Activated T-helper 17 cell treated with anti-CD3 and anti-CD28 coated beads, Interleukin-2, amount 50 U/mL, for 72 hours (primary cell): ENCODE measurements at places on chromosomes 7 and 10.
A peak's percentile ranks its signal among the peaks of the same experiment; 100 is the strongest.

DNA sequence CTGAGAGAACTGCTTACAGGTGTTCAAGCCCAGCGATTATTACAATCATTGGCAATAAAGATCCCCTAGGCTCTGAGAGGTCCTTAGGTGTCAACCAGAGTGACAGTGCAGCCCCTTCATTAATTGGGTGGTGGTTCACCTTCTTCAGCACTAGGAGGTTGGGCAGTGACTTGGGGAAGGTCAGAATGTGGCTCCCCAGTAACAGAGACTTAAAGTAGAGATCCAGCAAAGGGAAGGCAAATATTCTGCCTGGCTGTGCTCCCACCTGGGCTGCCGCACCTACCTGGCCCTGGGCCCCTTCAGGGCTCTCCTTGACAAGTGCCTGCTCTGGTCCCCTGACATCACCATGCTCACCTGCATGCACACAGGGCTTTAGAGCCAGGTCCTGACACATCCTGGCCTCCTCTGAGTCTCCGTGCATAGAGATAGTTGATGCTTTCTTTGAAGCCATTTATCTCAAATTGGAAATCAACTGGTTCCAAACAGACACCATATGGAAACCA is 1.9 kb downstream of the CLRN3 start:
- no peak for ATAC-seq

DNA sequence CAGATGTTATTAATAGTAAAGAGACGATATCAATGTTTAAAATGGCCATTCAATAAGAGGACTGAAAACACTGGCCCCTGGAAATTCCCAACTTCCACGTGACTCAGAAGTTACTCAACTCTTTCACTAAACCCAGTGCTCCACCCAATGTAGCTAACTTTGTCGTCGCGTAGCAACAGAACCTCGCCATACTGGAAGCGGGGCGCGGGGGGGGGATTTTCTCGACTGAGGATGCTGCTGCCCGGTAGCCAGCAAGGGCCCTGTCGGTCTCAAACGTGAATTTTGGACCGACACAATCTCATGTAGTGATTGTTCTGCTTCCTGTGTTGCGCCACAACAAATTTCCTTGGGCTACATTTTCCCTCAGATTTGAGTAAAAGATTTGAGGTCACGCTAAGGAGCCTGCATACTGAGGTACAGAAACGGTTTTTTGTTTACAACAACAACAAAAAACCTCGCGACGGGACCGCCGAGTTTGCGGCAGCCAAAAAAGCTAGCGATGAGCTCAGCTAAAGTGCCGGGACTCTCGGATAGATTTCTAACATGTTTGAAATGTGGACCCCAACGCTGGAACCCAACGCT is 977 bp upstream of the SFR1 start:
- peak; percentile 51 for ATAC-seq

DNA sequence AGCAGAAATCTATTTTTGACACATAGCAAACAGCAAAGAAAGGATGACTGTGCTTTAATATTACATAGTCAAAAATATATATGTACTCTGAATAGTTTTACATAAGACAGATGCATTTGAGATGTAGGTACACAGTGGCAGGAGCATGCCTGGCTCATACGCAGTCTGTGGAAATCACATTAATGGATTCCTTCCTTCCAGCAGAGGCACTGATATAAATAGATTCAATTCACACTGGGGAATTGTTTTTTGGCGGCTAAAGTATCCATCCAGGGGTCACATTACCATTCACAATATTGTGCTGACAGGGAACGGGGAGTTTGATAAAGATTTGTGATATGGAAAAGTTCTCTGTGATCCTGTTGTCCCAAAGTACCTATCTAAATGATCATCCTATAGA is 72.5 kb upstream of the AGR3 start:
- ATAC-seq, result no peak

- no peak for ATAC-seq
Observed at GRCh38 chr10:28922127-28922526, 244.8 kb downstream of the BAMBI start.

GRCh38 chr7:156999958-157000726 is 10.3 kb downstream of the MNX1 start:
- no peak for ATAC-seq

- ATAC-seq, result no peak
Observed at GRCh38 chr7:67407392-67408071, 410.9 kb downstream of the TYW1 start.

- ATAC-seq, result no peak
Observed at GRCh38 chr10:52658112-52658511, 114.5 kb downstream of the MBL2 start.

GRCh38 chr10:66698069-66698468 is 227.8 kb upstream of the LRRTM3 start:
- no peak for ATAC-seq

GRCh38 chr7:1848013-1848640 is 178.1 kb downstream of the ELFN1 start:
- no peak for ATAC-seq

DNA sequence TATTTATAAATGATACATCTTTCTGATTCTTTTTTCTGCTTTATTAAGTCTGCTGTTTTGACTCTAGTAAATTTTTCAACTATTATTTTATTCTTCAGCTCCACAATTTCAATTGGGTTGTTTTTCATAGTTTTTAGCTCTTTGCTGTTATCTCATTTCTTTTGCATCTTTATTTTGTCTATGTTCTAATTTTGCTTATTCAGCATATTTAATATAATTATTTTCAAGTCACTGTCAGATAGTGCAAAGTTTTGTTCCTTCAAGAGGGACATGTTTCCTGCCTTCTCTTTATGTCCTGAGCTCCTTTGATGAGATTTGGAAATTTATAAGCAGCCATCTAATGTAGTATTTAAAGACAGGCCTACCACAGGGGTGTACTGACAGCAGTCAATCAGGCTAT is 131.5 kb upstream of the ZNF722 start:
- ATAC-seq, result no peak

DNA sequence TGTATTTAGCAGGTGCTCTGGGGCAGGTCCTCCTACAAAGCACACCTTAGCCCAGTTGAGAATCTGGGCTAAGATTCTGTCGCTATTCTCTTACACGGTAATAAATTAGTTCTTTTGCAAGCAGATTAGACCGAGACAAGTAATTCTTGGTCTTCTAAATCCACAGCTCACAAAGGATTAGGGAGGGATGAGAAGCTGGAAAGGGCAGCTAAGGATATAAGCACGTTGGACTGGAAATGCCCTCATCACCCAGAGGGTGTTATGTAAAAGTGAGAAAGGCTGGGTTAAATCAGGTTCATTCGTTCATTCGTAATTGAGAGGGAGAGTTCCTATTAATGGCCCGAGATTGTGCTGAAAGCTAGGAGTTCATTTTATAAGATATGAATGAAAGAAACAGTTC is 41.8 kb downstream of the PFKFB3 start:
- ATAC-seq, result no peak

DNA sequence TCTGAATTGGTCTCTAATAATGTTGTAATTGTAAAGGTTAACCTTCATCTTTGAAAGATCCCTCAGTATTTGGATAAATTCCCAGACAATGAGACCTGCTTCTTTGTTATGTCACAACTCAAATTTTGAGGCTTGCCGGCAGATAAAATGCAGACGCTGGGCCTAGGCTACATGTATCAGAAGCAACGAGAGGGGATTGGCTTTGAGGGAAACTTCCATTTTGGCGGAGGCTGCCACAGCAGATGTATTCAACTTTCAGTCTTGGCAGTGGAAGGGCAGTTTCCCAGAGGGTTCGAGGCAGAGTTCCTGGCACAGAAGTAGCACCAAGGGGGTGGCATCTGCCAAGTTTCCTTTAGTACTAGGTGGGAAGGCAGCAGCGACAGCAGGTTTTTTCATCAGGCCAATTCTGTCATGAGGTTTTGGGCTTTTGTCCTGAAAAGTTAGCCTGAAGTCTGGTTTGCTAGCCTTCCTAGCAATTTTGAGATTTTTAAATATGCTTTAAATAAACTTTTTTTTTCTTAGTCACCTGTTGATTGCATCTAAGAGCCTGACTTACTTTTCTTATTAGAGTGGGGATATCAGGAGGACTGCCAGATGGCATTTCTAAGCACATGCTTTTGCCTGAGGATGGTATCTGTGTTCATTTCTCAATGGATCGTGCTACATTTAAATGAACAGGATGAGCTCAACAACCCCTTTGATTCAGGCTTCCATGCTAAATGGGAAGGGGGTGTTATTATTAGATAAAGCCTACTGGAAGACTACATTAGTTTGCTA is 89.5 kb upstream of the FAM3C start:
- no peak for ATAC-seq

DNA sequence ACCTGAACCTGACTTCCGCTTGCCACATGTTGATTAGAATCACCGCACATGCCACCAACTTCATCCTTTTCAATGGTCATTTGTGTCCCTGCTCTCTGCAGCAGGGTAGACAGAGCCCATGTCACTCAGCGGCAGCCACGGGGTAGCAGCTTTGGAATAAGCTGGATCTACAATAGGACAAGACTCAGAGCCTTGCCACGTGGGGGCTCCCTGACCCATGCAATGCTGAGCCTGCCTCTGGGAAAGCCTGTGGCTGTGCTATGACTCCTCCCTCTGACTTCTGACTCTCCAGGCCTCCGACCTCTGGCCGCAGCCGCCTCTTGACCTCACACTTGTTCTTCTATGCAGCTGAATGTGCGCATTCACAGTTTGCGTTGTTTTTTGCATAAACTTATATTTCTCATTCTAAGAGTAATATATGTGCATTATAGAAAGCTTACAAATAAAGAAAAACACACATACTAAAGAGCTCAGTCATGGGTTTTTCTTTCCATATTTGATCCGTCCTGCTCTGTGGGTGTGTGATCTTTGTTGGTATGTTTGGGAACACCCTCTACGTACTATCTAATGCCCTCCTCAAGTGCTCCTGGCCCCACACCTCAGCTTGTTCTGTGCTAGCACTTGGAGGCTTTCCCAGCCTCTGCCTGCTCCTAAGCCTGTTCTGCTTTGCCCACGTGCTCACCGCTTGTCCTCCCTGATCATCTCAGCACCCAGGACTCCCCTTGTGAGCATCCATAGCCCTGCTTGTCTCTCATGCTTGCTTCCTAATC is 198.0 kb upstream of the MKI67 start:
- no peak for ATAC-seq

DNA sequence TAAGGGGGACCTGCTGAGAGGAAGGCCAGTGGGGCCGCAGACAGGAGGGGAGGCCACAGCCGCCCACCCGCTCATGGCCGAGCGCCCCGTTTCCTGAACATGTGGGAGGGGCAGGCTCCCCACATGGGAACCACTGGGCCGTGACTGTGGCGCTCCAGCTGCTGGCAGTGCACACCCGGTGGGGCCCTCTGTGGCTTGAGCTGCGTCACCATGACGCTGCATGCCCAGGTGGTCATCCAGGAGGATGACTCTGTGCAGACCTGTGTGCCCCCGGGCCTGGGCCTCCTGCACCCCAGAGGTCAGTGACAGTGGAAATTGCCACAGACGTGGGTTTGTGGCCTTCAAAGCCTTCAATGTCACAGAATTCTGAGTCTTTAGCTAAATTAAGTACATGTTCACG is 85.1 kb downstream of the MGMT start:
- no peak for ATAC-seq

GRCh38 chr10:44593952-44594351 is 209.1 kb upstream of the CXCL12 start:
- no peak for ATAC-seq

GRCh38 chr10:71077143-71077581 is 135.2 kb upstream of the UNC5B start:
- ATAC-seq, result no peak

DNA sequence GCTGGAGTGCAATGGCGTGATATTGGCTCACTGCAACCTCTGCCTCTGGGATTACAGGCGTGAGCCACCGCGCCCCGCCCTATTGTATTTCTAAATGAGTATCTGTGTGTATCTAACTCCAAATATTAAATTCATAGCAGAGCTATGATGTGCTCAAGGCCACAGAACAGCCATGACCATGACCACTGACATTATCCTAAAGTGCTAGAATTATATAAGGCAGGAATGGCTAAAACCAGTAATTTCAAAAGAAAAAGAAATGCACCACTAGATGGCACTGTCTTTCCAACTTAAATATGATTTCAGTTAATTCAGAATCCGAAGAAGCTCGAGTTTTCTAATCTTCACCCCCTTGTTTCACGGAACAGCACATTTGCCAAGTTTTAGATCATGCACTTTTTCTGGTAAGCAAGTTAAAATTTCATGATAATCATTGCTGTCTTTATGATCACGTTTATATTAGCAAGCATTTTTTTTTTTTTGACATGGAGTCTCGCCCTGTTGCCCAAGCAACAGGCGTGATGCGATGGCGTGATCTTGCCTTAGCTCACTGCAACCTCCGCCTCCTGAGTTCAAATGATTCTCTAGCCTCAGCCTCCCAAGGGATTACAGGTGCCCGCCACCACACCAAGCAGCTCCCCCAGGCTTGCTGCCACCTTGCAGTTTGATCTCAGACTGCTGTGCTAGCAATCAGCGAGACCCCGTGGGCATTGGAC is 65.3 kb downstream of the OR13A1 start:
- peak; percentile 46 for ATAC-seq

- ATAC-seq, result no peak
Observed at GRCh38 chr7:10343108-10343507, 630.6 kb upstream of the PHF14 start.

- peak; percentile 66 for ATAC-seq
Observed at GRCh38 chr10:91672021-91672608, 39.2 kb upstream of the PPP1R3C start.
